ENCODE measurements at places on chromosomes 4 and X.

- DNase-seq: no peak
Measured at GRCh38 chr4:74190919-74191397, 33.0 kb downstream of the MTHFD2L start.

DNA sequence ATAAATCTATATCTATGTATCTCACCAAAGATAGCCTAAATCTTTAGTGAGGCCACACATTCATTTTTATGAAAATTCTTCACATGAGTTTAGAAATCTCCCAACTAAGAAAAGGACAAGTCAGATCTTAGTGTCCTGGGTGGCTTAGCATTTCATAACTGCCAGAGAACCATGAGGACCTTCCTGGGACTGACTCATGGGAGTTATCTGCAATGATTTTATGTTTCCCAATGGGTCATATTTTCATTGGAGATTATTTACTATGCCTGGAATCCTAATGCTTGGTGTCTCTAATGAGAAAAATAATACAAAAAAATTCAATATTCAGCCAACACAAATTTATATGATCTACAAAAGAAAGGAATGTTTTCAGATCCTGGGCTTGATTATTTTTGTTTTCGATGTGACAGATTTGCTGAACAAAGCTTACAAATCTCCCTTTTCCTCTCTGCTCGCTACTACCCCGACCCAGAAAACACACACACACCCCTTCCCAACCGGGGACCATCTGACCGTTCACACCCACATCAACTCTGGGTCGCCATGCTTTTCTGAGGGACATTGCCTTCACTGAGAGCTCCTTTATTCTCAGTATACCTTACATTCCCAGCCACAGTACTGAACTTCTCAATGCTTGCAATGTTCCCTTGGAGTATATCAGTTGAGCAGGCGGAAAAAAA, 40.1 kb downstream of the SORBS2 start:
- DNase-seq: no peak

DNA sequence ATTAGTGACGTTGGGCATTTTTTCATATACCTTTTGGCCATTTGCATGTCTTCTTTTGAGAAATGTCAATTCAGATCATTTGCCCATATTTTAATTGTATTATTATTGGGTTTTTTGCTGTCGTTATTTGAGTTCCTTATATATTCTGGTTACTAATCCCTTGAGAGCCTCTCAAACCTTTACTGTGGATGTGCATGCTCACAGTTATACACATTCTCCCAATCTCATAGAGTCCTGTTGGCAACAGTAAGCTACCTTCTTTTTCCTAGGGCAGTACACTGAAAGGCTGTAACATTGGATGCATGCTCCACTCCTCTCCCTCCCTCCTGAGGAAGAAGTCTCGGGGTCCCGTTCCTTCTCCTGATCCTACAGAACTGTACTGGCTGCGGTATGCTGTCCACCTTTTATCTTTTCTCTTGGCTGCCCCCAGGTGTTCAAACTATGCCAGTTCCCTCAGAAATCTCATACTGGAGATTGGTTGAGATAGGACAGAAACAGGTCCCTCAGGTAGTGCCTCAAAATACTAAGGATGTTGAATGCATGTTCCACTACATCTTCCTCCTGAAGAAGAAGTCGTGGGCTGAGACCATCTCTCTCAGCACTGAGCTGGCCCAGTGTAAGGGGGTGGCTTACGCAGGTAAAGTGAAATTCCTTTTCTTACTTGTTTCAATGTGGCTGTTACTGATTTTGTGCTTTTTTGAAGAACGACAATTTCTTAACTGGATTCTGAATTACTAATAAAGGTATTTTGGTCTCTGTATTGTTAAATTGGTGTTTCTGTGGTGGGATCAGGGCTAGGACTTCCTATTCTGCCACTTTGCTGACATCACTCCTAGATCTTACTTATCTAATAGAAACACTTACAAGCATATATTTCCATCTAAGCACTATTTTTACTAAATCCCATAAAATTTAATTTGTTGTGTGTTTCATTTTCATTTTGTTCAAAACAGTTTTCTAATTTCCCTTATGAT, 145.4 kb upstream of the HUWE1 start:
- no peak for DNase-seq

- DNase-seq: no peak
Measured at GRCh38 chr4:73612032-73612431, 8.2 kb downstream of the RASSF6 start.

DNA sequence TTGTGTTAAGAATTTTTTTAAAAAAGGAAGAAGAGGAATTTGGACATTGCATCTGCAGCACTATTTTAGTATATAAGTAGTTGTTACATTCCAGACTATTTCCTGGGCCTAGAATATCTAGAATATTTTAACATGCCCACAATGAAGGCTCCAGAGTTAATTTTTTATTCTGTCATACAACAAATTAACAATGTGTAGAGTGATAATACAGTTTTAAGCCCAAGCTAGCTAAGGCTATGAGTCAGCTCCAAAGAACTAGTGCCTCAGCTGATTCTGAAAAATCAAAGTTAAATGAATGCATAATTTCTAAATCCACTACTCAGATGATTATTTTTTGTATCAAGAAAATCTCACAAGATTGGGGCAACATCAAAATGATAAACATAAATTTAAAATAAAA, 231.4 kb downstream of the PRDM5 start:
- no peak for DNase-seq

GRCh38 chrX:97308171-97308570, 424.5 kb downstream of the RPA4 start:
- no peak for DNase-seq

DNA sequence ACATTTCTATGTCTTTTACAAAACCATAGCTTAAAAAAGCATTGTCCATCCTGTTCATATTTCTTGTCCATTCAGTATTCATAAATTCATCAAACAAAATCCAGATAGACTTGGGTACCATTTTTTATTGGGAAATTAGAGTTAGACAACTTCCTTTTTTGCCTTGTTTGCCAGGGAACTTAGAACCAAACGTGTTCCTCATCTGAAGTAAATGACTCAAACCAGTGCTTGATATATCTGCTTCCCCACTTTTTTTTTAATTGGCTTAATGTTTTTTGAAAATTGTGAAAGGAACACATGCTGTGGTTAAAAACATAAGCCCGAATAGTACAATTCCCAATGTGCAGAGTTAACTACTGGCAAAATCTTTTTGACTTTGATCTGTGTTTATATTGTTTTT, 44.2 kb downstream of the DLG3 start:
- no peak for DNase-seq

GRCh38 chrX:97334850-97335249, 451.1 kb downstream of the RPA4 start:
- no peak for DNase-seq

GRCh38 chr4:46979726-46980125, 13.7 kb downstream of the GABRA4 start:
- no peak for DNase-seq

- DNase-seq: no peak
Measured at GRCh38 chr4:156635051-156635450, 336.5 kb downstream of the PDGFC start.

GRCh38 chr4:23298371-23298770, 591.5 kb downstream of the PPARGC1A start:
- DNase-seq: no peak

- DNase-seq: no peak
Measured at GRCh38 chr4:80005863-80006262, 67.2 kb downstream of the ANTXR2 start.

DNA sequence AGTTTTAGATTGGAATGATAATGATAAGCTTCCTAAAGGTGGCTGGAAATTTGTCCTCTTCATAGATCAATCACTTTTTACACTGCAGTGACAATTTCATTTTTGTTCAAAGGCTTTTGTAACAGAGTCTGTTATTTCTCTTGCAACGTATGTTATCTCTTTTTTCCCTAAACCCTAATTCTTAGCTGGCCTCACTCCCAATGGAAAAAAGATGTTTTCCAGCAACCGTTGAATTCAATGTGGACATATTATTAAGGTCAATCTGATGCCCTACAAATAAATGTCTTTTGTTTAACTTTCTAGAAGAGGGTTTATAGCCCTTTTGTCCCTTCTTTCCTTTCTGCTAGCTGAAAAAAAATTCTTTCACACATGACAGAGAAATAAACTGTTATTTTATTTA, 192.7 kb upstream of the NWD2 start:
- no peak for DNase-seq

DNA sequence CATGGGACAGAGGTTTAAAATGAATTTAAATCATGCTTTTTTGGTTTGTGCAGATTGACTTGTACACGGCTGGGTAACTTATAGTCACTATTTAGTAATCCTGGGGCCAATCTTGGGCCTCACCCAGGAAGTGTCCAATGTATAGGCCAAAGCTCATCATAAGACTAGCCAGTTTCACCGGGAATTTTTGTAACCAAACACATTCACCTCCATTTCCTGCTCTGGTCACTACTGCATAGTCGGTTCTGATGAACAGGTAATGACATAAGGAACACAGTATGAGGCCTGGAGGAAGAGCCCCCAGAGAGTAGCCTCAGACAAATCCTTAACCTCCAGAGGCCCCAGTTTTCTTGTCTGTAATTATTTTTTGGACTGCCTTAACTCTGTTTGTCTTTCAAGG, 81.9 kb downstream of the HPRT1 start:
- no peak for DNase-seq

GRCh38 chr4:75727073-75727472, 2.7 kb downstream of the USO1 start:
- no peak for DNase-seq

DNA sequence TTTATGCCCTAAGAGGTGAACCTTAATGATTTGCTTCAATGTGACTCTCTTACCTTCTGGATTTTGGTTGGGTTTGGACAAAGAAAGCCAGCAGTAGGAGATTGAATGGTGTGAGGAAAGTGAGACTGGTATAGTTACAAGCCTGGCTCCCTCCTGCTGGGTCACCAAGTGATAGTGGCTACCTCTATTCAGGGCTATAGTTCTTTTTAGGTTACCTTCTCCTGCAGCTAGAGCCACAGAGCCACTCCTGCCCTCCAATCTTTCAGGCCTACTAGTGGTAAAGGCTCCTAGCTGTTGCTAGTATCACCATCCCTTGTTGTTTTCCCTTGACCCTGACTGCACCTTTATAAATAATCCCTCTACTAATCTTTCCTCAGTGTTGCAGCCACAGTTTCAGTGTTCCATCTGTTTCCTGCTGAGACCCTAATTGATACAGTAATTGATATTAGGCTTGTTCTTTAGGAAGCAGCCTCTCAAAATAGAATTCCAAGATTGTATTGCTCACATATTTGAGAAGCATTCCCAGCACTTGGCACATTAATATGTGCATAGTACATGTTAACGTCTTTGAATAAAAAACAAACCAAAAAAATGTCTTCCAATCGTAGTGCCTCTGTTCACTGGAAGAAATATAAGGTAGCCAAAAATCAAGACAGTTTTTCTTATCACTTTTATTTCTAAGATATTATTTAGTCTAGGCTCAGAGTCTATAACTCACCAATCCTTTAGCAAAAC, 82.3 kb downstream of the SRPX start:
- no peak for DNase-seq

DNA sequence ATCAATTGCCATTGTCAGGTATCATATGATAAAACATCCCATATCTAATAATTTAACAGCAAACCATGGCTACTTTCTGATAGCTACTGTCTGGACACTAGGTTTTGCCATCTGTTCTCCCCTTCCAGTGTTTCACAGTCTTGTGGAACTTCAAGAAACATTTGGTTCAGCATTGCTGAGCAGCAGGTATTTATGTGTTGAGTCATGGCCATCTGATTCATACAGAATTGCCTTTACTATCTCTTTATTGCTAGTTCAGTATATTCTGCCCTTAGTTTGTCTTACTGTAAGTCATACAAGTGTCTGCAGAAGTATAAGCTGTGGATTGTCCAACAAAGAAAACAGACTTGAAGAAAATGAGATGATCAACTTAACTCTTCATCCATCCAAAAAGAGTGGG, 7.0 kb downstream of the NPY5R start:
- no peak for DNase-seq

DNA sequence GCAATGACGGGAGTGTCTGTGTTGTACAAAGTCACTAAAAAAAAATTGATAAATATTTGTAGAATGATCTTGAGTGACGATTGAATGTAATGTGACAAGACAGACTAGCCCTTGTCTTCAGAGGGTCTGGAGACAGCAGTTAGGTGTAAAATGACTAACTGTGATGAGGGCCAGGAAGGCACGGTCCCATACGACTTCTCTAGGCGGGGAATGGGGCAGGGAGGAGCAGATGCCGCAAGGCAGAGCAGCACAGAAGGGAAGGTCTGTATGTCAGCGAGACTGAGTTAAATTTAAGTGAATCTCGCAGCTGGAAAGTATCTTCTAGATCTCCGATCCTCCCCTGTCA, 405 bp downstream of the CENPE start:
- DNase-seq: no peak

- no peak for DNase-seq
Measured at GRCh38 chrX:42442745-42443144, 335.2 kb downstream of the PPP1R2C start.

DNA sequence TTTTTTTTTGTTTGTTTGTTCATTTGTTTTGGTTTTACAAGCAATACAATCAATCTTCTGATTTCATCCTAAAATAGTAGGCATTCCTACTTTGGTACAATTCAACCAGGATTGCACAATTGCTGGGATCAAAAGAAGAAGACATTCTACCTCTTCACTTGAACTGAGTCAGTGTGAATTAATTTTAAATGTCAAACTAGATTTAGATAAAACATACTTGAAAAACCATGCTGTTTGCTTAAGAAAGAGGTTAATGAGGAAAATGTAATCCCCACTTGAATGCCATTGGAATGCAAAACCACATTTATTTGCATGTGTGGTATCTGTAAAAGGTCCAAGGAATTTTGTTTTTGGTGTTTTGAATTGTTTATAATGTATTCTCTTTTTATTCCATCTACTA, 40.5 kb downstream of the HAND2 start:
- DNase-seq: no peak

GRCh38 chrX:126836186-126836585, 16.7 kb downstream of the PRR32 start:
- no peak for DNase-seq

GRCh38 chrX:16885628-16886027, 15.5 kb upstream of the RBBP7 start:
- DNase-seq: no peak

- DNase-seq: no peak
Measured at GRCh38 chrX:68432648-68433047, 647 bp downstream of the OPHN1 start.

DNA sequence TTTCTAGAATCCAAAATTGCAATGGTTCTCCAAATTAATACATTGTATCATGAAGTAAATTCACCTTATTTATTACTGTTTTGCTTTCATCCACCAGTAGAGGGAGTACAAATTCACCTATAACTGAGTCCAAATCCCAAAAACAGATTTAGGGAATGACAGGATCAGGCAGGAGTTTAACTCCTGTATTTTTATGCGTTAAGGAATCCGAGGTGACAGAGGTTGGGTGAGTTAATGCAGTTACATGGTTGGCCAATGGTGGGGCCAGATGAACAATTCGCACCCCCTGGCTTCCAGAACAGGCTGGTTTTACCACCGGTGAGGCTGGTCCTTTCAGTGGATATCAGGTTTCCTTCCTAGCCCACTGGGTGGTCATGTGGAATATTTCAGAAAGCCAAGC, 82.4 kb downstream of the MTNR1A start:
- no peak for DNase-seq

DNA sequence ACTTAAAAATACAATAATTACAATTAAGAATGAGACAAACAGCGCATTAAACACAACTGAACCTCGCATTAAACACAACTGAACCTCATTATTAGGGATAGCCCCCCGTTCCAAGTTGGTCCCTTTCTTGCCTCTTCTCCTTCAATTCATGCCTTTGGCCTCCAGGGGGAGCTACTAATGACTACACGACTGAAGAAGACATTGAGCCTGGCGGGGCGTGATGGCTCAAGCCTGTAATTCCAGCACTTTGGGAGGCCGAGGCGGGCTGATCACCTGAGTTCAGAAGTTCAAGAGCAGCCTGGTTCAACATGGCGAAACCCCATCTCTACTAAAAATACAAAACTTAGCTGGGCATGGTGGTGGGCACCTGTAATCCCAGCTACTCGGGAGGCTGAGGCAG, 56.4 kb upstream of the NWD2 start:
- DNase-seq: no peak
